AG08396 (cell line): ENCODE measurements at places on chromosomes 2 and 18.

- no peak for DNase-seq
These were observed 29.6 kb downstream of the STEAP3 start for GRCh38 chr2:119253114-119253702.

DNA sequence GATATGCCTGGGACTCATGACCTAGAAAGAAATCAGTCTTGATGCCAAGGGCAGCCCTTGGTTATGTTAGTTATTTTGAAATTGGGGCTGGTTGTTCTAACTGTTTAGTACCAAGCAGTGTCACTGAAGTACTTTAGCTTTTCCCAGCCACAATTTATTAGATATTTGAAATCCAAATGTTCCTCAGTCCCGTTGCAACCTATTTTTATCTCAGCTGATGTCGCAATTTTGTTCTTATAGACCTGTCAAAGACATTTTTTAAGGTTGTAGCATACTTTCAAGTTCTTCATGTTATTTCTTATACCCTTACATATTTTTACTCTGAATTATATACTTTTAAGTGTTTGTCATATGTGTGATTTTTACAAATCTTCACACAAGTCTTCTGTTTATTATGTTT lies 100.1 kb downstream of the LRP1B start:
- no peak for DNase-seq

DNA sequence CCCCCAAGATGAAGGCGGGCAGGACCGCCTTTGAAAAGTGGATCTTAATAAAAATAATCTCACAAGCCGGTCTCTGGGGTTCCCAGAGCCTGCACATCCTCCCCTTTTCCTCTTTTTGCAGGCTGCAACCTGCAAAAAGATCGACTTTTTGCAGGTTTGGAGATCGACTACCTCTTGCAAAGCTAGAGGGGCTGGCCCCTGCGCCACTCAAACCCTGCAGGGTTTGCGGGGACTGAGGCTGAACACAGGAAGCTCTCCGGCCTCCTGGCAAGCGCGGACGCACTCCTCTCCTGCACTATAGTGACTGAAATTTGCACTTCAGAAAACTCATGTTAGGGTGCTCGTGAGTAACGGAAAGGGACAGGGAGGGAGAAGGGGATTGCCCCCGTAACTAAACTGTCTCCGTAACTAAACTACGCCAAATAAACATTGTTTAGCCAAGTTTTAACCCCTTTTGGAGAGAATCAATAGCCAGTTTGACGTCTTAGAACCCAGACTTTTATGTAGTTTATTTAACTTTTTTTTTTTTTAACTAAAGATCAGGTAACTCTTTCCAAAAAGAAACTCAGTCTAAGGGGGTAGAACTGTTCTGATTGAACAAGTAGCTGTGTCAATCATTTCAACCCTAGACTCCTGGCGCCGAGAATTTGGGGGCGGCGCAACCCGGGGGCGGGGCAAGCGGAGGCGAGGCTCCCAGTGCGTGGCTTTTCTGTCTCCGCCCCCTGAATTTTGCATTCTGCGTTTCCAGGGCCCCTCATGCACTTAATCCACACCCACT lies 2.5 kb downstream of the IGFBP5 start:
- peak; percentile 83 for DNase-seq

DNA sequence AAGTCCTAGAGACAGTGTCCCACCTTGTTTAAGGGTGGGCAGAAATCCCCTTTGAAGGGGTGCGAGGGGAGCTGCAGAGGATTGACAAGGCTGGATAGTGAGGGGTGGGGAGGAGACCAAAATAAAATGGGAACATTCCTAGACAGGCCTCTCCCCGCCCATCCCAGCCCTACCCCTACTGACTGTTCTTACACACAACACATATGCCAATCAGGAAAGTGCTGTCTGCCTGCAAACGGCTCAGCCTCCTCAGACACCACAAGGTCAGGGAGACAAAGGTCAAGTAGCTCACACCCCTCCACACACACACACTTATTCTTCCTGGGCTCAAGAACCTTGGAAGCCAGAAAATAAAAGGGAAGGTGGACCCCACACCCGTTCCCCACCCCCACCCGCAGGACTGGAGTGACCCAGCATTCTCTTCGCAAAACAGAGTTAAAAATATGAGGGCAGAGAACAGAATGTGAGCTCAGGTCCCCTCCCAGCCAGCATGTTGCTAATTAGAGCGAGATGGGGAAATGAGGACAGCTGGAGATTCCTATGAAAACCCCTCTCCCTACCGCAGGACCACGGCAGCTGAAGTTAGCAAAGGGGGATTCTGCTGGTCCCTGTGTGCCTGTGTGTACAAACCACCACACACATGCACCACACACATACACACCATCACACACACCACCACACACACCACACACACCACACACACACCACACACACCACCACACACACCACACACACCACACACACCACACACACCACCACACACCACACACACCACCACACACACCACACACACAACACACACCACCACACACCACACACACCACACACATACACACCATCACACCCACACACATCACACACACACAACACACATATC lies 197.8 kb downstream of the TNS1 start:
- no peak for DNase-seq

- no peak for DNase-seq
These were observed 247.0 kb downstream of the KCNH7 start for GRCh38 chr2:162591403-162592083.

- peak; percentile 23 for DNase-seq
These were observed 20.1 kb downstream of the BCL11A start for GRCh38 chr2:60533101-60534051.
